ENCODE measurements at places on chromosomes 2 and 18. TPM values are rescaled to one million over a fixed set of nuclear protein-coding genes. Genes with fewer than 3 reads are reported as not detected.

DAPL1 gene
- total RNA-seq = not detected

DNA sequence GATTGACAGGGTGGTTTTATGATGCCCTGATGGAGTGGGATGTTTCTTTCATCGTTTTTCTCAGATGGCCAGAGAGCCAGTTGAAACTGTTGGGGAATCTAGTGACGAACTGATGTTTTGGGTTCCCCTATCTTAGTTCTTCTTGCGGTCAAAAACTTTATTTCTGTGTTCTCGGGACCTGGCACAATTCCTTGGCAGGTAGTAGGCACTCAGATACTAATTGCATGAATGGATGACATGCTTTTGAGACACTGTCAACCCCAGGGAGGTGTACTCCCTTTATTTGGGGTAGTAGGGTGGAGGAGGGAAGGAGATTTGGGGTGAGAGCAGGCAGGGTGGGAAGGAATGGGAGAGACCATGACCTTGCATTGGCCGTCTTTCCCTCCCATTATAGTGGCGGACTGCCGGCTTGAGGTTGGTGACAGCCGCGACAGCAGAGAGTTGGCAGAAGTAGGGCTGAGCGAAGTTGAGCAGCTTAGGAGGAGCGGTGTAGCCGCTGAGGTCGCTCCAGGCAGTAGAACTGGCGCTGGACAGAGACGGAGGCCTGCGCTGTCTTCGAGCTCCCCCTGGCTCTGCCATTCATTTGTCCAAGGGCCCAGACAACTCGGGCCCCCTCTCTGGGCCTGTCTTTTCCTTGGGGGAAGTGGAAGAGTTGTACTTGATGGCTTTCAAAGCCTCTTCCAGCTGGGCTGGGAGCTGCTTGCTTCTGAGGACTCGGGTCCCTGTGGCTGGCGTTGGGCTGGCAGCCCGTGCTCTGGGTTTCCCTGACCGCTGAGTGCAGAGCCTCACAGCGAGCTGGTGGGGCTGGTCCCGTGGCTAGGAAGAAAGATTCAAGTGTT, 2.6 kb downstream of the TET3 start:
- no peaks in the 10 kb centered on the region for H3K36me3 ChIP-seq
- H3K4me3 ChIP-seq = no peak overlapping the region
- H3K27ac ChIP-seq = no peak overlapping the region
- DNase-seq = no peak
- H3K27me3 ChIP-seq = no peaks in the 10 kb centered on the region

- H3K36me3 ChIP-seq = no peaks in the 10 kb centered on the region
- H3K4me1 ChIP-seq = no peaks in the 10 kb centered on the region
- no peak for DNase-seq
- no peak overlapping the region for H3K27ac ChIP-seq
- no peaks in the 10 kb centered on the region for H3K27me3 ChIP-seq
These were observed 1611.5 kb upstream of the TMEFF2 start for GRCh38 chr2:193806088-193806774.

EVX2 gene
- not detected for total RNA-seq

MAL gene
- total RNA-seq = 1.9 TPM

DNA sequence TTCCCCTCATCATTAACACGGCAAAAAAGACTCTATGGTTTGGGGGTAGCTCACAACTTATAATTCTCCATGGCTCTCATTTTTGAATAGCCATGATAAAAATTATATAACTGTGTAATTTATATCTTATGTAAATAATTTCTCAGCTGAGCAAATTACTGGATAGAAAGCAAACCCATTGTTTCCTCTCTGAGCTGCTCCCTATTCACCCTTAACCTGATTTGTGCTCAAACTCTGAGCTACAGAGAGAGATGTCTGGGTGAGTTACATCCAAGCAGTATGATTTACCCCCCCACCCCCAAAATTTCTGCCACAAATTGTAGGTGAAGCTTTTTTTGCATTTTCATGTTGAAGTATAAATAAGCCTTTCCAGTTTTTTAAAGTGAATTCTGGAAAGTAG, 123.7 kb downstream of the TFCP2L1 start:
- no peaks in the 10 kb centered on the region for H3K27me3 ChIP-seq
- no peak overlapping the region for H3K27ac ChIP-seq
- no peaks in the 10 kb centered on the region for H3K36me3 ChIP-seq
- no peaks in the 10 kb centered on the region for H3K4me1 ChIP-seq
